ENCODE measurements at places on chromosomes 12 and 14.
A peak's percentile ranks its signal among the peaks of the same experiment; 100 is the strongest.

DNA sequence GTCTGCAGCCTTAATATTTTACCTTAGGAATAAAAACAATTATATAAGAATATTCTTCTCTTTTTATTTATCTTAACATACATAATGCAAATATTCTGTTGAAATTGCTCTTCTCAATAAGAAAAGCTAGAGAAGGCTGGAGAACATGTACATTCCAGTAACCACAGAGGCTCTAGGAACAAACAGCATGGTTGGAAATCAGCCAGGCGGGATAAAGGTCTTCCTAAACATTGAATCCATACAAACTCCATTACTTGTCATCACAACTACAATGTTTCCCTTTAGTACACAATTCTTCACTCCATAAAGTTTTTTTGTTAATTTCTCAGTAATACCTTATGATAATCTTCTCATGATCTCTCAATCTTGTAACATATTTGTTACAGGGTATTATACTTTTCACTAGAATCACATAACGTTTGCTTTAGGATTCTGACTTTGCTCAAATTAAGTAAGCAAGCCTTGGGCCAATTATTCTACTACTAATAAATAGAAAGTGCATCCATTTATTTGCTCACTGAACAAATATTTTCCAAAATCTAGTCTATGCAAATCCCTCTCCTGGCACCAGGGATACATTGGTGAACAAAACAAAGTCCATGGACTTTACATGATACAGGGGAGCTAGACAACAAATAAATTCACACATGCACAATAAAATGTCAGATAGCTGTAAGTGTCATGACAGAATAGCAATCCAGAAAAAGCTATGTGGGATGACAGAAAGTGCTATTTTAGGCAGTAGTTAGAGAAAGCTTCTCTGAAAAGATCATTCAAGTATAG lies 237.5 kb upstream of the TMTC1 start:
- no peak for DNase-seq

DNA sequence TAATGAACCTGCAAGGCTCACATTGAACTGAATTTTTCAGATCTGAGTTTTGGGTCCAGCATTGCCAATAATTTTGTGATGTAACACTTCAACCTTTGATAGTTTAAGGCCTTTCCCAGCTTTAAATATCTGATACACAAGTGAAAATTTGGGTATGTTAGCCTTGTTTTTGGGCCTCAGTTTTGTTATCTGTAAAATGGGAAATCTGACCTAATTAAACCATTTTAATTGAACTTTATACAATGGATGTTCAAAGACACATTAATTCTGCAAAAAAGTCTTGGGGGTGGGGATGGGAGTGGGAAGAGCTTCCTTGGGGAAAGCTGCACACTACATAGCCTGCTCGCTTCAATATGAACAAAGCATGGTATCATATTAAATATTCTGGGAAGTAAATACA lies 5.2 kb upstream of the SPATS2 start:
- no peak for DNase-seq

DNA sequence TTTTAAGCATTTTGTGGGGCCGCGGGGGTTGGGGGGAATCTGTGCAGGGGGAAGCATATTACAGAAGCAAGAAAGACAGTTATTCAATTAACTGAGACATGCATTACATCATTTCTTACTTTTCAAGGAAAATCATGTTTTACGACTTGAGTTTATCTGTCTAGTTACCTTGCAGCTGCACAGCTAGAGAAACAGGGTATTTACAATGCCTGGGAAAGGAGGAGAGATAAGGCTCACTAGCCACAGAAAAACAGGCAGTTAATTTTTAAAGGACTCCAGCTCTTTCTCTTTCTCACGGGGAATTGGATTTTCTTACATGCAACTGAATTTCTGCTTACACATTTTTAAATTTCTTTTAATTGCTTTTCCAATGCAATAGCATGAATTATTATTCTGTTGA lies 22.2 kb downstream of the FCF1 start:
- DNase-seq, result no peak

DNA sequence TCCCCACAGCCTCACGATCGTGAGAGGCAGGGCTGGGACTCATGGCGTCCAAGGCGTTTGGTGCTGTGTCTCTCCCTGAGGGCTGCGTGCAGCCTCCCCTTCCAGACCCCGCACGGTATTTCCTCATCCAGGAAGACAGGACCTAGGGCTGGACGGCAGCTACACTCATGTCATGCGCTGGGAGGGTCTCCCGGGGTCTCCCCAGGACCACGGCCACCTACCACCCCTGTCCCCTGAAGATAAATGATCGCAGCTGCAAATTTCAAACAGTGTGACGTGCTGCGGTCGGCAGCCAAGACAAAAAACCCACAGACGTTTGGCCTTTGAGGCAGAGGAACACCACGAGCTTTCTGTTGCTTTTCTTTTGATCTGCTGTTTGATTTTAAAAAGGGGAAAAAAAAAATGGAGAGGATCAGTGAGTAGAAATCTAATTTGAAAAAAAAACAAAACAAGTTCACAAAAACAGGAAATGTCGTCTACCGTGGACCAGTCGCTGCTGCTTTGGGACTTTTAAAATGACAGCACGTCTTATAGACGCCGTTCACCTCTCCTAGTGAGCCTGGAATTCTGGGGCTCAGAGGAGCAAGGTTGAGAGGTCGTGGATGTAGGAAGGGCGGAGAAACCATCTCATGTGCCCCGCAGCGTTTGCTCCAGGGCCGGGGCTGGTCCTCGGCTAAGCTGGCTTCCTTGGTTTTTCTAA lies 237.6 kb downstream of the SLC41A2 start:
- DNase-seq, result peak; percentile 33

DNA sequence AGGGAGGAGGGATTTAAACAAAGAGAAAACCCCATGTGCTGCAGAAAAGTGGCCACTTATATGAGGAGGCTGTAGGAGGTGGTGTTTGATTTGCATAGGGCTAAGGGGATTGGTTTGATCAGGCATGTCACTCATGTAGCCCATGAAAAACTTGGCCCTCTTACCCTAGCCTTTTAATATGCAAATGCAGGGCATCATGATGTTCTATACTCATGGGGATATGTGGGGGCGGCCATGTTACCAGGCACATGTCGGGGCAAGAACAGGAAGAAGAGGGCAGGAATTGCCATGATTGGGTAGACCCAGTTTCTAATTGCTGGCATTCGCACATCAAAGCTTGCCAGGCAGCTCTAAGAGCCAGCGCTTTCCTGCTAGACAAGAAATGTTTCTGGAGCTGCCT lies 28.8 kb downstream of the KLRK1 start:
- no peak for DNase-seq

- DNase-seq, result no peak
Measured at GRCh38 chr12:47070310-47070709, 9.1 kb upstream of the PCED1B start.

DNA sequence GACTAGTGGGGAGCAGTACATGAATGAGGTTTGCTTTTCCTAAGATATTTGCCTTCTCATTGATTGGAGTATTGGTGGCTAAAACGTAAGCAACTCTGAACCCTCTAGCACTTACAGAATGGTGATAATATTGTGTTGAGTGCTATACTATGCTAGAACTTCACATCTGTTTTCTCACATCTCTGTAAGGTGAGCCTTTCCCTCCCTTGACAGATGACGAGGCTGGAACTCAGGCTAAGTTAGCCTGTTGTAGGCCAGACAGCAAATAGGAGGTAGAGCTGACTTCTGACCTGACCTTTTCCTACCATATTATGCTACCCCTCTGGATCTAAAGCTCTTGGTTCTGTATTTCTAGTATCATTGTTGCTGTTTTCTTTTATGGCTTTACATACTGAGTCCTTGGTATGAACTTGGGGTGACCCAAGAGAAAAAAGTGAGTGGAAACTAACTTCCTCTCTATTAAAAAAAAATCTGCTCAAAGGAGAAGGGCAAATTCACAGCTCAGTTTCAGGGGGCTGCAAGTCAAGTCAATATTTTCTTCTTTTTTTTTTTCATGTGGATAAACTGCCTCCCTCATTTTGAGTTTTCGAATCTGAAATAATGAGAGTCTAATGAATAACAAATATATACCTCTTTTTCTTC lies 85.9 kb downstream of the CRADD start:
- no peak for DNase-seq

- DNase-seq, result no peak
Measured at GRCh38 chr12:28083840-28084678, 106.2 kb upstream of the CCDC91 start.

DNA sequence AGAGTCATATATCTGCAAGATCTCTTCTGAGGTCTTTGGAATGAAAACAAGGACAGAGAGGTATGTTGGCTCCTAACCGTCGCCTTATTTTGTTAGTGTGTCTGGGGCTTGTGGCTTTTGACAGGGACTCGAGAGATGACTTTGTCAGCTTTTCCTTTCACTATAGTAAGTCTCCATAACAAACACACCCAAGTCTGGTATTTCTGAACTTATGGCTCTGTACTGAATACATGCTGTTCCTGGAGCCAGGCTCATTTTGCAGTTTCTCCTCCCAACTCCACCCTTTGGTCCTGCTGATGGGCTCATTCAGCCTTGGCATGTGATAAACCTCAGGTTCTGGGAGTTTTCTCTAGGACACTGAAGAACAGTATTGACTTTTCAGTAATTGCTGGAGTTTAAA lies 27.7 kb upstream of the TMED10 start:
- DNase-seq, result no peak

GRCh38 chr12:119176267-119177055 lies 2.3 kb upstream of the HSPB8 start:
- no peak for DNase-seq

- DNase-seq, result no peak
Measured at GRCh38 chr14:104531421-104532190, 48.0 kb upstream of the C14orf180 start.

DNA sequence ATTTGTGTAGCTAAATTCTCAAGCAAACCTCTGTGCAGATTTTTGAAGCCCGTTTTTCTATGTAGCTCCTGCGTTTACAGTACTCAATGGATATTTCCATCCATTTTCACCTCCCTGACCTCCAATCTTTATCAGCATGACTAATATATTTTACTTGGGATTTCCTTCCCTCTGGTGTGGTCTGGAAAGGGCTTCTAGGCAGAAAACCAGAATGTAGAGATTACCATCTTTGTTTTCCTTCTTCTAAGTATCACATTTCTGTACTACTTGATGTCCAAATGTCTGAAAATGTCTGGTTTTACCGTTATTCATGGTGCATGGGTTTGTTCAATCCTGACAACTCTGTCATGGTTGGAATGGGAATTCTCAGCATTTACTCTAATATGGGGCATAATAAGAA lies 907.6 kb upstream of the FLRT2 start:
- DNase-seq, result no peak

- DNase-seq, result no peak
Measured at GRCh38 chr12:46773586-46774321, 52.0 kb downstream of the SLC38A4 start.

DNA sequence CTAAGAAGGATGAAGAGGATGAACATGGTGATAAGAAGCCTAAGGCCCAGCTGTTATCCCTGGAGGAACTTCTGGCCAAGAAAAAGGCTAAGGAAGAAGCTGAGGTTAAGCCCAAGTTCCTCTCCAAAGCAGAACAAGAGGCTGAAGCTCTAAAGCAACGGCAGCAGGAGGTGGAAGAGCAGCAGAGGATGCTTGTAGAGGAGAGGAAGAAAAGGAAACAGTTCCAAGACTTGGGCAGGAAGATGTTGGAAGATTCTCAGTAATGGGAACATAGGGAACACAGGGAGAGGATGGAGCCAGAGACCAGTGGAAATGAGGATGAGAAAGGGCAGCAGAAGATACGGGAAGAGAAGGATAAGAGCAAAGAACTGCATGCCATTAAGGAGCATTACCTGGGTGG lies 27.5 kb upstream of the KRT77 start:
- no peak for DNase-seq

DNA sequence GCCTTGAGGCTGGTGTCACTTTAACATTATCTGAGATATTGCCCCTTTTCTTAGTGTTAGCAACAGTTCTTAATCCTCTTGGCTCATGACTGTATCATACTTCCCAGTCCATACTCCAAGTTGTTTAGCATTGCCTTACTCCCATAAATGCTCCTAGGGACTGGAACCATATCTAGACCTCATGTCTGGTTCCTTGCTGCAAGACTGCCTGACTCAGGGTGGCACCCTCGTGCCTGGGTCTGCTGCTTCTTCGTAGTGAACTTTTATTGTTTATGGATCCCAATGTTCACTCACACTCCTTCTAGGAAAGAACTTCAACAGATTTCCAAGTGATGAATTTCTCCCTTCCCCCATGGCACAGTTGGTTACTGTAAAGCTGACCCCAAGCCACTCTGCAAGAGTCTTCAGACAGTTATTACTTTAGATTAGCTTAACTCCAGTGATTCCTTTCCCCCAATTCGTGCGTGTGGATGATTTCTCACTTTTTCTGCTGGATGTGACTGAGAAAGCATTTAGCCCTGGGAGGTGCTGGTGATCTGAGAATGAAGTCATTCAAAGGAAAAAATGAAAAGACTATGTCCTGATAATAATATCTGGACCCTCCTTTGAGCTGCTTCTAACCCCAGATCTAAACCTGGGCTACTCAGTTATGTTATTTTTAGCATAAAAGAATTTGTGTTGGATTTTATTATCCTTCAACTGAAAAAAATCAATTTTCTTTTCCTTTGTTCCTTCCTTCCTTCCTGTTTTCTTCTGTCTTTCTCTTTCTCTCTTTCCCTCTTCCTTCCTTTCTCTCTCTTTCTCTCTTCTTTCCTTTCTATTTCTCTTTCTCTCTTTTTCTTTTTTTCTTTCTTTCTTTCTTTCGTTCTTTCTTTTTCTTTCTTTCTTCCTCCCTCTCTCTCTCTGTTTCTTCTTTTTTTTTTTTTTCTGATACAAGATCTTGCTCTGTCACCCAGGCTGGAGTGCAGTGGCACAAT lies 47.5 kb upstream of the PPP1R12A start:
- DNase-seq, result no peak

All from stimulated activated CD4-positive, alpha-beta T cell treated with anti-CD3 and anti-CD28 coated beads, TNF-alpha, amount 100 ng/mL, for 4 hours (primary cell).